ENCODE measurements at places on chromosomes 7 and 10.

DNA sequence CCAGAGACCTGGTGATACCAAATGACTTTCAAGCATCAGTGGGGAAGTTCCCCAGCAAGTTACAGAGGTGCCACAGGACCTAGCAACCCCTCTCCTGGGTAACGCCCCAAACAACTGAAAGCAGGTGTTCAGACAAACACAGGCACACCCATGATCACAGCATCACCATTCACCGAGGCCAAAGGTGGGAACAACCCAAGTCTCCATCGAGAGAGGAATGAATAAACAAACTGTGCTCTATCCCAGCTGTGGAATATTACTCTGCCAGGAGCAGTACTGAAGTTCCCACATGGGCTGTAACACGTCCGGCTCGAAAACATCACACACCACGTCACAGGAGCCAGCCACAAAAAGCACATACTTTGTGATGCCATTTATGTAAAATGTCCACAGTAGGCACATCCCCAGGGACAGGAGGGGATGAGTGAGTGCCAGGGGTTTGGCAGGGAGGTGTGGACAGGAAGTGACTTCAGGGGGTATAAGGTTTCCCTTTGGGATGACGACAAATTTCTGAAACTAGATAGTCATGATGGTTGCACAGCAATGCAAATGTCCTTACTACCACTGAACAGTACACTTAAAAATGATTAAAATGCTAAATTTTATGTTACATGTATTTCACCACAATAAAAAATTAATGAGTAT, 222.8 kb downstream of the TNS3 start:
- no peak for DNase-seq

GRCh38 chr10:51808187-51808586, 108.8 kb upstream of the CSTF2T start:
- DNase-seq, result no peak

GRCh38 chr7:106065575-106066500, 46.3 kb downstream of the SYPL1 start:
- no peak for DNase-seq

DNA sequence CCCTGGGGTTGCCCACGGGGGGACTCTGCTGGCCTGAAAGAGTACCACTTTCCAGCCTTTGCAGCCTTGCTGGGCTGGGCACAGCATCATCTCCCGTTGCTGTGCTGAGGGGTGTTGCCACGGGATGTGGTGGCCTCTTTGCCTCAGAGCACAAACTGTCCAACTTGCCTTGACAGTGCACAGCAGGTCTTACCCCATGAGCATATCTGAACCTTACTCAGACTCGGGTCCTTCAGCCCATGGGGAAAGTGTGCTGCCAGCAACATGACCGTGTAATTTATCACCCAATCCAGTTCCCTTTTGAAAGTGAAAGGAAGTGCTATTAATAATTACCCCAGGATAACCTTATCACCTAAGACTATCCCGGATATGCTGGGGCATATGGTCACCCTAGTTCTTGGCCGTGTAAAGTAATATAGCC, 46.8 kb downstream of the TBXAS1 start:
- no peak for DNase-seq

DNA sequence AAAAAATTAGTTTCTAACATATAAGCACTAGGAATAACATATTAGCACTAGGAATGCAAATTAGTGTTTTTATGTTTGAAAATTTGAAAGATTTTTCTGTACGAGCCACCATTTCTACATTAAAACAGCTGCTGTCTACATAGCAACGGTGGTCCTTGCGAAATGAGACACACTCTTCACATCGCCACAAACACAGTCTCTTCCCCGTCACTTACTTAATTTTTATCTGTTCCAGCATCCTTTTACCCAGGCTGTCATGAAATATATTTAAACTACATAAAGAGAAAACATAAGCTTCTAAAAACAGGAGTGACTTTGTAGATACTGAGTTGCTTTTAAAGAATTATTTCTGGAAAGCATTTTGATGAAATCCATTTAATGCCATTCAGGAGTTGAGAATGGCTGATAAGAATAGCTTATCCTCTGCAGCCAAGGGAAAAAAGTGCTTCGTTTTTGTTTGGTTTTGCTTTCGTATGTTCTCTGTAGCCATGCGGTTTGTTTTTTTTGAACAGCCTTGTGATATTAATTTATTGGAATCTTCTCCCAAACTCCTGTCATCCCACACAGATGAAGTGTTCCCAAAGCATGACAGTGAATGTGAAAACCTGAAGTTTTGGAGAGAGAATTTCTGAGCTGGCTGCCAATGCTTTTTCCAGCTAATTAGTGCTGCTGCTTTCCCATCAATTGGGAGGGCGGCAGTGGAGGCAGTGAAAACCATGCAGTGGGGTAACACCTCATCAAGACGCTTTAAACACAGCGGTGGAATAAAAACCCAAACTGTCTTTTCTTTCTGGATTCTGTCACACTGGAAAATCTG, 603.7 kb upstream of the ADARB2 start:
- no peak for DNase-seq

GRCh38 chr10:75464478-75465449, 33.3 kb downstream of the LRMDA start:
- DNase-seq, result no peak

- DNase-seq, result no peak
Observed at GRCh38 chr7:6159524-6160031, 112.8 kb downstream of the CYTH3 start.

DNA sequence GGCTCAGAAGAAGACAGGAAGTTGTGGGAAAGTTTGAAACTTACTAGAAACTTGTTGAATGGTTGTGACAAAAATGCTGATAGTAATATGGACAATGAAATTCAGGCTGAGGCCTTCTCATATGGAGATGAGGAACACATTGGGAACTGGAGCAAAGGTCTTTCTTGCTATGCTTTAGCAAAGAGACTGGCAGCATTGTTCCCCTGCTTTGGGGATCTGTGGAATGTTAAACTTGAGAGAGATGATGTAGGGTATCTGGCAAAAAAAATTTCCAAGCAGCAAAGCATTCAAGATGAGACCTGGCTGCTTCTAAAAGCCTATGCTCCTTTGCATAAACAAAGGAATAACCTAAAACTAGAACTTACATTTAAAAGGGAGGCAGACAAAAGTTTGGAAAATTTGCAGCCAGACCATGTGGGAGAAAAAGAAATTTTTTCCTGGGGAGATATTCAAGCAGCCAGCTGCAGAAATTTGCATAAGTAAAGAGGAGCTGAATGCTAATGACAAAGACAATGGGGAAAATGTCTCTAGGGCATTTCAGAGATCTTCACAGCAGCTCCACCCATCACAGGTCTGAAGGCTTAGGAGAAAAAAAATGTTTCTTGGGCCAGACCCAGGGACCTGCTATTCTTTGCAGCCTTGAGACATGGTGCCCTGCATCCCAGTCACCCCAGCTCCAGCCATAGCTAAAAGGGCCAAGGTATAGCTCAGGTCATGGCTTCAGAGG, 16.5 kb upstream of the KCND2 start:
- DNase-seq, result no peak

- DNase-seq, result no peak
Observed at GRCh38 chr10:72022228-72022627, 58.0 kb downstream of the CHST3 start.

- DNase-seq, result no peak
Observed at GRCh38 chr7:113083132-113083815, 3.4 kb downstream of the GPR85 start.

DNA sequence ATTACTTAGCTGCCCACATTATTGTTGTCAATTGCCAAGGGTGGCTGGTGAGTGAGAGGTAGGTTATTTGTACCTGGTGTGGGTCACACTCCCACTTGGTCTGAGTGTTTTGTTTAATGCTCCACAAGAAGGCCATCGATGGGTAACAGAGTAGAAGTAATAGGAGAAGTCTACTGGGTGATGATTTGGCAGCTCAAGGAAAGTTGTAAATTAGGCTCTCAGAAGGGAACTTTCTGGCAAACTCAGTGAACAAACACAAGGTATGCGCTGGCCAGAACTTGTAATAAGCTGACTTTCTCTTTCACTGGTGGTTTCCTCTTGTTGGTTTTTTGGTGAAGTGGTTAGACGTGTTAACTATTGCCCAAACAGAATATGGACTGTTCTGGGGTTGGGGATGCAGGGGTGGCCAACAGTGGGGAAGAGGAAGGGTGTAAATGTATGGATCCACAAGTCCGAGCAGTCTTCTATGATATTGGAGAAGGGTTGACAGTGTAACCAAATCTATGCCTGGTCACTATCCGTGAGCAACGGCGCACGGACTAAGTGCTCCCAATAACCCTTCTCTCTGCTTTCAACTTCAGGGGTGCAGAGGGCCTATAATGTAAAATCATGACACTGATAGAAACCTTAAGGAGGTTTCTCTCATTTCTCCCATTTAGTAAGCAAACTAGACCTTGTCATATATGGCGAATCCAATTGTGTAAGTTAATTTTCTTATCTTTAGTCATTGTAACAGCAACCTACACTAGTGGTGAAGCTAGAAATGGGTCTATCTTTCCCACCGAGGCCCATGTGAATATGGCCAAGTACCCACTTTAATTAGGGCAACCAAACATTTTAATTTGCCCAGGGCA, 212.8 kb downstream of the PTEN start:
- no peak for DNase-seq

- no peak for DNase-seq
Observed at GRCh38 chr7:116777651-116778281, 84.6 kb upstream of the CAPZA2 start.

Measured in stimulated activated CD8-positive, alpha-beta memory T cell treated with anti-CD3 and anti-CD28 coated beads, Interleukin-4, amount 100 ng/mL, for 1 hour (primary cell).